ENCODE measurements at places on chromosomes 13 and 19.
A peak's percentile ranks its signal among the peaks of the same experiment; 100 is the strongest.

GRCh38 chr13:22218797-22219196, 547.9 kb downstream of the FGF9 start:
- no peak for DNase-seq

- no peak for DNase-seq
These were observed 4.3 kb downstream of the KIRREL2 start for GRCh38 chr19:35860818-35861639.

- DNase-seq, result no peak
These were observed 7.6 kb downstream of the GRIK5 start for GRCh38 chr19:42062381-42062780.

DNA sequence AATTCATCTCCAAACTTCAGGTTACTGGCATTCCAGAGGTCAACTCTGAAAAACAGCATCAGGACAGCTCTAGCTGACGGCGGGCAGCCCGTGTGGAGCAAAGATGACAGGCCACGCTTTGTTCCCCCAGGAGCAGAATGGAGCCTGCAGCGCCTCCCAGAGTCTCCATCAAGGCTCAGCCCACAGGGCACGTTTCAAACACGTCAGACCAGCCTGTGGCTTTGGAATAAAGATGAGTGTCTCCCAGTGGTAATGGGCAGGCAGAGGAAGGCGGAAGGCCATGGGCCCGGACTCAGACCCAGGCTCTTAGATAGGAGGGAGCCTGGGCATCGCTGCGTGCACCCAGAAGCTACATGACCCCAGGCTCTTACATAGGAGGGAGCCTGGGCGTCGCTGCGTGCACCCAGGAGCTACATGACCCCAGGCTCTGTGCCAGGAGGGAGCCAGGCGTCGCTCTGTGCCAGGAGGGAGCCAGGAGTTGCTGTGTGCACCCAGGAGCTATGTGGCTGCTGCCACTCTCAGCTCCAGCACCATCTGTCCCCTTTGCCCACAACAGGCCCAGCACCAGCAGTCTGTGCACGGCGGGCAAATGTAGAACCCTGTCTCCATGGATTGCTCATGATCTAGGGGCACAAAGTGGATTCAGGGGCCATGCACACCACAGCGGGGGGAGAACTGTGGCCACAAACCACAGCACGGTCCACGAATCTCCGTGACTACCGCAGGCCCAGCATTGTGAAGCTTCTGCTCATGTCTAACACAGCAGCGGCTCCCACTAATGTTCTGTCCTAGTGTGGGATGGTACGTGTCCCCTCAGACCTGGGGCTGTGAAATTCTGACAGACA, 47.8 kb upstream of the C13orf46 start:
- no peak for DNase-seq

DNA sequence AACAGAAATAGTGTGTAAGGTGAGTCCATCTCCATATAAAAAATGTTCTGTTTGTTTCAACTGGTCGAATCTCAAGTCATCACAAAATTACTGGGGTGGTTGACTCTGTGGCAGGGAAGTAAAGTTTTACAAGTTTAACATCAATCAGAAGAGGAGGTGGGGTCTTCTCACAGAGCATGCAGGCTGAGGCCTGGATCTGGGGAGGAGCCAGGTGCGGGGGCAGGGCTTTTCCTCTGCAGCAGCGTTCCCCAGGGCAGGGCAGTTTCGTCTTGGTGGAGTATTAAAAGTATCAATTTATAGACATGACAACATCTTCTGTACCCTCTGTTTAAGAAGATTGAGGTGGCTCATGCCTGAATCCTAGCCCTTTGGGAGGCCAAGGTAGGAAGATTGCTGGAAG, 68.8 kb downstream of the SLC7A9 start:
- DNase-seq, result no peak

DNA sequence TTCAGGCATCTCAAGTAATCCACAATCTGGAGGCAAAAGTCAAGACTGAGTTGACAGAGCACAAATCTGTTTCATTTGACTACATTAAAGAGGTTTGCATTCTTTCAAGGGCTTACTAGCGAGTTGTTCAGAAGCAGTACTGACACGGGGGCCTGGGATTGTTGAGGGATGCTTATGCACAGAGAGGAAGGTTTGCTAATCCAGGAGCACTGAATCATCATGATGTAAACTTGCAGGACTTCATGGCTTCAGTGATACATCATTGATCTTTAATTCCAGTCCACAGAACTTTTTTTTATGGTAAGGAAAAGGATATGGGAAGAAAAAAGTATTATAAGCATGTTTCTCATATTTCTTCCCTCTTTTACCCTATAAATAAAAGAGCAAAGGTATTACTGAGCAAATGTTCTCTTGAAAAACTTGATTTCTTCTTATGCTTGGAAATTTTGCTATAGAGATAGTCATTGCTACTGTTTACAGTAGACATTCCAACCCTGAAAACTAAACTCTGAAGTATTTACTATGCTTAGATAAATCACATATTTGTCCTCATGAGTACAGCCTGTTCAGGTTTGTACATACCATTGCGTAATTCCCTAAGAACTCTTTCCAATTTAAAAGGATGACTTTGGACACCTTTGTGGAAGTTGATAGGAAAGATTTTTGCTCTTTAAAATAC, 65.8 kb upstream of the KPNA3 start:
- DNase-seq, result peak; percentile 22

- peak; percentile 76 for DNase-seq
These were observed 4.1 kb upstream of the CD79A start for GRCh38 chr19:41872775-41873647.

- peak; percentile 9 for DNase-seq
These were observed 84.8 kb downstream of the PCDH17 start for GRCh38 chr13:57716295-57716694.

DNA sequence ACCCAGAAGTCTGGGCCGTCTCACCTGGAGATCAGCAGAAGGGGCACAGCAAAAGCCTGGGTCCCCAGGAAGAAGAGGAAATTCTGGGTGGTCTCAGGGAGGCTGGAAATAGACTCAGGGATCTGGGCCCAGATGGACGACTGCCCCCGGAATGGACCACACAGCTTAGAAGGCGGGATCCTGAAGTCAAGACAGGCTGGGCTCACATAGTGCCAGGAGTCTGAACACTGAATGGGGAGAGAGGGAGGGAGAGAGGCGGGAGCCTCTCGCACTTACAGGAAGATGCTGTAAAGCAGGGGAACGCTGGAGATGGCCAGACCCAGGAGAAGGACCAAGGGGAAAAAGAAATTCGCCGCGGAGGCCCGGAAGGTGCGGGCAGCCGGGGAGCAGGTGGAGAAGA, 1.3 kb upstream of the LENG1 start:
- DNase-seq, result no peak

DNA sequence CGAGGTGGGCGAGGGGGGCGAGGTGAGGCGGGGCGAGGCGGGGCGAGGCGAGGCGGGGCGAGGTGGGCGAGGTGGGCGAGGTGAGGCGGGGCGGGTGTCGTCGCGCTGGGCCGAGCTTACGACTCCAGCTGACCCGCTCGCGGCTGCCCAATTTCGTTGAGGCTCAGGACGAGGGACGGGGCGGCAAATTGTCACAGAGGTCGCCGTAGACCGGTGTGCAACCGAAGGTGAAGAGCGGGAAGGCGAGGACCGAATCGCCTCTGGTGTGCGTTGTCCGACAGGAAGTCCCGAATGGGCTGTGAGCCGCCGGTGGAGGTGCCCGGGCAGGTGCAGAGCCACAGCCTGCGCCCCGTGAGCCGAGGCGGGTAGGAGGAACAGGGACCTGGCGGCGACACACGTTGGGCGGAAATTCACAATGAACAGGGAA, at the start of gene LACC1:
Gene LACC1, plus strand, starts transcription at position 150 of the 427 bp plus-strand sequence. CDS start 1,082 bp downstream, outside the sequence.
- no peak for DNase-seq

DNA sequence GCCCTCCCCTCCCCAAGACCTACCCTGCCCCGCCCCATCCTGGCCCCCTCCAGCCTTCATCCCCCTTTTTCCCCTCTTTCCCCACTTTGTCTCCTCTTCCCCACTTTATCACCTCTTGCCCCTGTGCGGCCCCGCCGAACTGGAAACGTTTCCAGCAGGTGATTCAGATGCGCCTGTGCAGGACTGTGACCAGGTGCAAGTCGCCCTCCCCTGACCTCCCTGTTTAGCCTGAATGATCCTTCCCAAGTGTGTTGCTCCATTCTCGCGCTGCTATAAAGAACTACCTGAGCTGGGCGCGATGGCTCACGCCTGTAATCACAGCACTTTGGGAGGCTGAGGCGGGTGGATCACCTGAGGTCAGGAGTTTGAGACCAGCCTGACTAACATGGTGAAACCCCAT, 25.9 kb downstream of the ZNF791 start:
- no peak for DNase-seq

GRCh38 chr19:16385296-16385695, 60.7 kb downstream of the KLF2 start:
- no peak for DNase-seq

DNA sequence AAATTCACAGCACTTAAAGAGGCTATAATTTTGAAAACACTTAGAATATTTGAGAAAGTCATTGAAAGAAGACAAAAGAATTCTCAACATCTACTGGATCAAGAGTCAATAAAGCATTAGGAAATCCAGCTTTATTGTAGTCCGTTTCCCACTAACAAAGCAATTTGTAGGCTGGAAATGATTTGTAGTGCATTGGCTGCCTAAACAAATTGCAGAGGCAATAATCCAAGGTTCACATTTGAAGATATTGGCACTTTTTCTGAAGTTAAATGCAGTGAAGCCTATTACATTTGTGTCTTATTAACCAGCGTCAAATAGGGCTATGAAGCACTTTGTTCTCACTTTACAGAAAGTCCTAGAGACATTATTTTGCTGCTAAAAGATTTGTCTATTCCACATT, 848.1 kb upstream of the SLITRK1 start:
- no peak for DNase-seq

DNA sequence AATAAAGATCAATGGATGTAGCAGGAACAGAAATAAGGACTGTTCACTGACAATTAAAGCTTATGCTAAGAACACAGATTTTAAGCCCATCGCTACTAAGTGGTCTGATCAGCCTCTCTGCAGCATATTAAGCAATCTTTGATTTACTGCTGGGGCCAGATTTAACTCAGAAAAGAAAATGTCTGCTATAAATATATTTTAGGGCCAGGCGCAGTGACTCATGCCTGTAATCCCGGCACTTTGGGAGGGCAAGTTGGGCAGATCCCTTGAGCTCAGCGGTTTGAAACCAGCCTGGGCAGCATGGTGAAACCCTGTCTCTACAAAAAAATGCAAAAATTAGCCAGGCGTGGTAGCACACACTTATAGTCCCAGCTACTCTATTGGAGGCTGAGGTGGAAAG, 43.0 kb downstream of the METTL21C start:
- DNase-seq, result peak; percentile 17

DNA sequence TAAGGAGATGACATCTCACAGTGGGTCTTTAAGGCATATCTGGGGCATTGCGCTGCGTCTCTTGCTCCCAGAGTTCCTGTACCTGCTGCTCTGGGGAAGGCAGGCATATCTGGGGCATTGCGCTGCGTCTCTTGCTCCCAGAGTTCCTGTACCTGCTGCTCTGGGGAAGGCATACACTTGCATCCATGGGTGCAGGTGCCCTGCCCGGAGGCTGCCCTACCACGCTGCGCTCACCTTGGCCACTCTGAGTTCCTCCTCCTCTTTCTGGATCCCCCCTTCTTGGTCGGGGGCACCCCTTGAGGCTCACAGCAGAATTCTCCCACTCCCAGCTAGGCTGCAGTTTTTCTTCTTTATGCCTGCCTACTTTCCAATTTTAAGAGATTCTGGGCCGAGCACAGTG, 60.9 kb upstream of the TMTC4 start:
- DNase-seq, result no peak

GRCh38 chr19:18961767-18962620, 21.0 kb upstream of the HOMER3 start:
- no peak for DNase-seq

DNA sequence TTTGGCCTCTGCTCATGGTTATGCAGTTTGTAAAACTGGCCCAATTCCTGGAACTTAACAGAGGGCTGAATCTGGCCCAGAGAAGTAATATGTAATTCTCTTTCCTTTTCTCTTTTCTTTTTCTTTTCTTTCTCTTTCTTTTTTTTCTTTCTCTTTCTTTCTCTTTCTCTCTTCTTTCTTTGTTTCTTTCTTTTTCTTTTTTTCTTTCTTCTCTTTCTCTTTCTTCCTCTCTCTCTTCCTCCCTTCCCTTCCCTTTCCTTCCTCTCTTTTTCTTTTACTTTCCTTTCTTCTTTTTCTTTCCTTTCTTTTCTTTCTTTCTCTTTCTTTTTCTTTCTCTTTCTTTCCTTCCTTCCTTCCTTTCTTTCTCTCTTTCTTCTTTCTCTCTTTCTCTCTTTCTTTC, 88.8 kb upstream of the SLITRK5 start:
- DNase-seq, result no peak

GRCh38 chr13:108993346-108993745, 363.9 kb downstream of the MYO16 start:
- DNase-seq, result no peak

DNA sequence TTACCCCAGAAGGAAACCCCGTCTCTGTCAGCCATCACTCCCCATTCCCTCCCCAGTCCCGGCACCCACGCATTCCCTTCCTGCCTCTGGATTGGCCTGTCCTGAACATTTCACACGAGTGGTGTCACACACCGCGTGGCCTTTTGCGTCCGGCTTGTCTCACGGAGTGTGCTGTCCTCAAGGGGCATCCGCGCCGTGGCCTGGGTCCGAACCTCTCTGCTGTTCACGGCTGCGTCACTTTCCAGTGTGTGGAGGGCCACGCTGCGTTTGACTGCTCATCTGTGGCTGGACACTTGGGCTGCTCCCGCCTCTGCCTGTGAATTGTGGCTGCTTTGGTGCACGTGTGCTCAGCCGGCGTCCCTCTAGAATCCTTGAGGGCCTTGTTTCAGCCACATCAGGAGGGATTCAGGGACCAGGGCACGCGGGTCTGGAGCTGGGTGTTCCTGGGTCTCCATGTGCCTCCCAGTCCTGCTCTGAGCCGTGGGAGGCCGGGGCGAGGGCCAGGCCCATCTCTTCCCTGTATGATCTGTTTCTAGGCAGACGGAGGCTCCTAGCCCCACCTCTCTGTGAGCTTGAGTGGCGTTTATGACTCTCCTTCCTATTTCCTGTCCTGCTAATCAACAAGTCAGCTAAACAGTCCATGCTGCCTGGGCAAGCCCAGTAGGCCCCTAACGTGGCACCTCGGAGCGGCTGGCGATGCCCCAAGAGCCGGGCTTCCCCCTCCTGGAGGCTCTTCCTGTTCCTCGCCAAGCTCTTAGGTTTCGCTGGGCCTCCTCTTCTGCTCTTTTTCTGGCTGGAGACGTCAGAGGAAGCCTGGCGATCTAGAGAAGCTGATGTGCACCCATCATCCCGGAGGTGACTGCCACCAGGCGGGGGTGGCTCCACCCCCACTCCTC, 8.1 kb downstream of the STK11 start:
- DNase-seq, result no peak

- no peak for DNase-seq
These were observed 90.9 kb upstream of the ZNF507 start for GRCh38 chr19:32254509-32254890.

GRCh38 chr13:32783067-32783466, 196.8 kb downstream of the PDS5B start:
- no peak for DNase-seq

GRCh38 chr13:113791226-113791625, 32.2 kb downstream of the TMEM255B start:
- DNase-seq, result no peak

DNA sequence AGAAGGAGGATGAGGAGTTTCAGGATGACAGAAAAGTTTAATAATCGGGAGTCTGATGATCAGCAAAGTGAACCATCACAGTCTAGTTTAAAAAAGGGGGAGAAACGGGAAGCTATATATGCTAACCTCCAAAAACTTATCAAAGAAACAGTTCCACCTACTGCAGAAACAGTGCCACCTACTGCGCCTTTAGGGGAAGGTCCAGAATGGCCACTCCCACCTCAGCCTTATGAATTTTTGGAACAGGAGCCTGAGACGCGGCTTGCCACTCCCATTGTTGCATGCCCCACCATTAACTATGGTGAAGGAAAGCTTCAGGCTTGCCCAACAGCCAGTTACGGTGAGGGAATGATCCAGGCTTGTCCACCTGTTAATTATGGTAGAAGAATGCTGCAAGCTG, 929.0 kb downstream of the SLITRK6 start:
- no peak for DNase-seq
